ENCODE measurements at places on chromosomes 7 and 10.

DNA sequence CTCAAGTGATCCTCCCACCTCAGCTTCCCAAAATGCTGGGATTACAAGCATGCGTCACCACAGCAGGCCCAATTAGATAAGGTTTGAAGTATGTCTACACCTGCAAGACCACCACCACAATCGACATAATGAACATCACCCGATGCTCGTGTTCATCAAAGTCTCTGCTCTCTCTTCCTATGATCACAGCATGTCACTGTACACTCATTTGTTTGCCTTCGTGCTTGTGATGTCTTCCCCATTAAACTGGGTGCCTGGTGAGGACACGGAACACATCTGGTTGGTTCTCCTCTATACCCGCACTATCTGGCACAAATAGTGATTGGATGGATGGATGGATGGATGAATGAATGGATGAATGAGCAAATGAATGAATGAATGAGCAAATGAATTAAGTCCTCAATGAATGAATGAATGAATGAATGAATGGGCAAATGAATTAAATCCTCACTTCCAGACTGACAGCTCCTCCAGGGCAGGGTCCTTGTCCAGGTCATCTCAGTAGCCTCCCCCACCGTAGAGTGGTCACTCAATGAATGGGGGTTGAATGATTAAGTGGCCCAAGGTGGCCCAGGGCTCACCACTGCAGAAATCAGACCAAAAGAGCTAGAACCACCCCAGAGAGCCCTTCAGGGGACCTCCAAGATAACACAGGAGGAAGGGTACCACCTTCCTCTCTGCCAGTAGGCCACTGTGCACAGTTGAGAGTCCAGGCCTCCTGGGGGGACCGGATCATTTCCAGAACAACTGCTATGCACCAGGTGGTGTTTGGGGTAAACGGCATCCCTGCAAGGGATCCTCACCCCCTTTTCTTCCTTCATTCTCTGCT lies 101.9 kb upstream of the TNRC18 start:
- H3K27ac ChIP-seq, result peak overlapping the region; percentile 8
- no peak overlapping the region for H3K4me3 ChIP-seq
- H3K36me3 ChIP-seq, result peaks cover 18% of the 10 kb centered on the region
- peaks cover 10% of the 10 kb centered on the region for H3K4me1 ChIP-seq
- no peaks in the 10 kb centered on the region for H3K27me3 ChIP-seq

DNA sequence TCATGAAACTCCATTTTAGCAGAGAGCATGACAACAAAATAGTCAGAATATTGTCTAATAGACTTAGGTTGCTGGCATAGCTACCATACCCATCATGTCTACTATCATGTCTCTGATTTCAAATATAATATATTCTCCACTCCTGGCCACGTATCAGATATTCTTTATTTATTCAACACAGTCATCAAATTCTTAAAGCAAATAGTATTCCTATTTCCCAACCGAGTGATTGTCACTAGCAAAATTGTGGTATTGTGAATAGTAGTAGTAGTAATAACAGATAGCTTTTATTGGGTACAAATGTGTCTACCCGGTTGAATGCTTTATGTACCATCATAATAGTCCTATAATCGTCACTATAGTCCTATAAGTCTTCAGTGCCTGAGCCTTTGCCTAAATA lies 918.6 kb downstream of the KCNMA1 start:
- H3K4me1 ChIP-seq, result no peaks in the 10 kb centered on the region
- H3K27me3 ChIP-seq, result no peaks in the 10 kb centered on the region
- no peak overlapping the region for H3K27ac ChIP-seq
- no peak overlapping the region for H3K4me3 ChIP-seq

DNA sequence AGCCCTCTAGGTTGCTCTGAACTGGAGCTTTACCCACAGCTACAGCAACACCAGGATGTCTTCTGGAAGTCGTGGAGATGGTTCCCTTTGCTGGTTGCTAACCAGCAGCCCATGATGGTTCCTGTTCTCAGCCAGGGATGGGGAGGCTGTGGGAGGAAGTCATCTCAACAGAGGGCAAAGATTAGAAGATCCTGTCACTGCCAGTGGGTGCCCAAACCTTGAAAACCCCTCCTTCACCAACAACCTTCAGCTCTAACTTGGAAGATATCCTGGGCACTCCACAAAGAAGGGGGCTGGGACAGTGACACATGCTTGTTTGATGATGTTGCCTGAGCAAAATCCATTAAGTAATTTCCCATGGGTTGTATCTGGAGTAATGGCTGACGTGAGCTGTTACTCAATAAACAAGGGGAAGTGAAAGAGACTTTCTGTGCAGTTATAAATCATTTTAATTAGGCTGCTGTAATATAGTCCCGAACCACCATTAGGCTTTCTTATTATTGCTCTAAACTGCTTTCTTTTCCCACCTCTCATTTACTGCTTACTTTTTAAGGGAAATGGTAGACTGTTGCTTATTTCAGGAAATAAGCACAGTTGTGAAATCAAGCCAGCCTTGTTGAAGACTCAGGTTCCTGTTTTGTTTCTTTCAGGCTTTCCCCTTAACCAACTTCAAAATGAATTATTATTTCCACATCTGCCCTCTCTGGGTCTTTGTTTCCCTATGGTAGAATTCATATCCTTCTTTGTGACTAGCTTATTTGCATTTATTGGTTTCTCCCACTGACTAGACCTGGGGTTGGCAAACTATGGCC lies 124.8 kb downstream of the PPP1R17 start:
- H3K27me3 ChIP-seq, result no peaks in the 10 kb centered on the region
- no peaks in the 10 kb centered on the region for H3K36me3 ChIP-seq

DNA sequence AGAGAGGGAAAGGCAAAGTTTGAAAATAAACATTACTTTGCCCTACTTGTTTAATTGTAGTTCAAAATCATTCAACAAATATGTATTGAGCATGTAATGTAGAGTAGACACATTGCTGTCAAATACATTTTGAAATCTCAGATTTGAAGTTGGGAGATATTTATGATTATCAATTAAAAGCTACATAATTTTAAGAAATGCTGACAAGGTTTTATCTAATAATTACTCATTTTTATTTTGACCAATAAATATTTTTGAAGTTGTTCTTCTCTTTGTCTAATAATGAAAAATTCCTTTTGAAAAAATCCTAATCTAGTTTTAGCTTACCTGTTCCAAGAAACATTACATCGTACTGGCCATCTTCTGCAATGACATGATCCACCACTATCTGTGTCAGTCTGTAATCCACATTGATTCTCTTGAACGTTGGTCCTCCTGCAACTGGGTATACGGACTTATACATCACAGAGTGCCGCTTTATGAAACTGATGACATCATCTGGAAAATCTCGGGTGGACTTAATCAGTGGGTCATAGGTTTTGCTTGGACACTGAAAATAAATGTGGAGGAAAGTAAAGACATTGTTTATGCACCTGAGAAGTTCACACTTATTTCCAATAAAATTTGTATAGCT lies 164.7 kb downstream of the SEMA3D start:
- no peak overlapping the region for H3K4me3 ChIP-seq
- H3K36me3 ChIP-seq, result no peaks in the 10 kb centered on the region
- no peak for DNase-seq
- H3K27me3 ChIP-seq, result no peaks in the 10 kb centered on the region

DNA sequence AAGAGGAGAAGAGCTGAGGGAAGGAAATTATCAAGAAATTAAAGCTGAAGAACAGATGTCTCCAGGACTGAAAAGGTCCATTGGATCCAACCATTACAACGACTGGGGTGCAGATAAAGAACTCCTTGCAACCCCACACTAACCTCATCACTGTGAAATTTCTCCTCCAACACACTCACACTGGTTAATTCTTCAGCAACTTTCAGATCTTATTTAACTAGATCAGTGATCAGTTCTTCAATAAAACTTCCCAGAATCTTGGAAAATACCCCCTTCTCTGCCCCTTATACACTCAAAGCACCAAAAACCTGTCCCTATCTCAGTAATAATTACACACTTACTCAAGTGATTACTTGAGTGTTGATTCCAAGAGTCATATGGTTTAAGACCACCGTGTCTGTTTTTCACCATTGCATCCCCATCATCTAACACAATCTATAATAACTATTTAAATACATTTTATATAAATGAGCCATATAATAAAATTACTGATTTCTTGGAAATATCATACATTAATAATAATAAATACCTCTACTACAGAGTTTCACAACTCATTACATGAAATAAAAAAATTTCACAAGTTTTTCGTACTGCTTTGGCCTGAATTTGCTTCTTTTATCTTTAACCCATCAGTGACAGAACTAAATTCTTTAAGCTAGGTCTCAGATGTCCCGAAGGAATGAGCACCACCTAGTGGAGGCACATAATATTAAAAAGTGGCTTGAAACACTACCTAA lies 123.7 kb downstream of the MPP7 start:
- H3K36me3 ChIP-seq, result no peaks in the 10 kb centered on the region
- no peak overlapping the region for H3K4me3 ChIP-seq
- H3K4me1 ChIP-seq, result peaks cover 17% of the 10 kb centered on the region
- peak overlapping the region; percentile 67 for H3K27ac ChIP-seq
- H3K27me3 ChIP-seq, result no peaks in the 10 kb centered on the region

- no peaks in the 10 kb centered on the region for H3K36me3 ChIP-seq
- no peak overlapping the region for H3K27ac ChIP-seq
- no peak for DNase-seq
- H3K4me3 ChIP-seq, result no peak overlapping the region
Observed at GRCh38 chr10:124570646-124571045, 109.0 kb downstream of the LHPP start.

- no peaks in the 10 kb centered on the region for H3K27me3 ChIP-seq
- H3K4me3 ChIP-seq, result no peak overlapping the region
- no peaks in the 10 kb centered on the region for H3K36me3 ChIP-seq
- H3K27ac ChIP-seq, result no peak overlapping the region
- no peaks in the 10 kb centered on the region for H3K4me1 ChIP-seq
Observed at GRCh38 chr10:90964781-90965465, 44.0 kb upstream of the ANKRD1 start.

DNA sequence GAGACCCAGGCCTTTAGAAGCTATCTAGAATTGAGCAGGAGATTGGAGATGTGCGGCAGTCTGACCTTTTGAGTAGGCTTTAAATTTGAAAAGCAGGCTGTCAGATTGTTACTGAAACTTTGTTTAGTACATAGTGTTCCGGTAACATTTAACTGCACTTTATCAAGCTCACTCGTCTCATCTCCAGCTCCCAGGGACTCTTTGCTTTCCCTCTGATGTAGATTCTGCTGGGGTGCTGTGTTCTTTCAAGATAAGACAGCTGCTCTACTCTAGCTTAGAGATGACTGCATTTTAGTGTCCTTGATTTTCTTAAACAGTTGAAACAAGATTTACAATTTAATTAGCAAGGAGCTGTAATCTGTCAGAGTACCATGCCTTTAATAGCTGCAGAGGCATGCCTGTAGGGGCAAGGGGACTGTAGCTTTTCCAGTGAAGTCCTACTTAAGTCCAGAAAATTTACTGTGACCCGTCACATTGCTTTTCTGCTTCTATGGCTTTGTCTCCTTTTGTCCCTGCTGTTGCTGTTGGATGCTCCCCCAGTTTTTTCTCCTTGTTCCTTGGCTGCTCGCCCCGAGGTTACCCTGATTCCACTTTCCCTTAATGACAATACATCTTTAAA lies 56.4 kb upstream of the MTPN start:
- H3K36me3 ChIP-seq, result no peaks in the 10 kb centered on the region
- H3K27ac ChIP-seq, result no peak overlapping the region
- no peaks in the 10 kb centered on the region for H3K27me3 ChIP-seq
- DNase-seq, result no peak
- peaks cover 10% of the 10 kb centered on the region for H3K4me1 ChIP-seq

DNA sequence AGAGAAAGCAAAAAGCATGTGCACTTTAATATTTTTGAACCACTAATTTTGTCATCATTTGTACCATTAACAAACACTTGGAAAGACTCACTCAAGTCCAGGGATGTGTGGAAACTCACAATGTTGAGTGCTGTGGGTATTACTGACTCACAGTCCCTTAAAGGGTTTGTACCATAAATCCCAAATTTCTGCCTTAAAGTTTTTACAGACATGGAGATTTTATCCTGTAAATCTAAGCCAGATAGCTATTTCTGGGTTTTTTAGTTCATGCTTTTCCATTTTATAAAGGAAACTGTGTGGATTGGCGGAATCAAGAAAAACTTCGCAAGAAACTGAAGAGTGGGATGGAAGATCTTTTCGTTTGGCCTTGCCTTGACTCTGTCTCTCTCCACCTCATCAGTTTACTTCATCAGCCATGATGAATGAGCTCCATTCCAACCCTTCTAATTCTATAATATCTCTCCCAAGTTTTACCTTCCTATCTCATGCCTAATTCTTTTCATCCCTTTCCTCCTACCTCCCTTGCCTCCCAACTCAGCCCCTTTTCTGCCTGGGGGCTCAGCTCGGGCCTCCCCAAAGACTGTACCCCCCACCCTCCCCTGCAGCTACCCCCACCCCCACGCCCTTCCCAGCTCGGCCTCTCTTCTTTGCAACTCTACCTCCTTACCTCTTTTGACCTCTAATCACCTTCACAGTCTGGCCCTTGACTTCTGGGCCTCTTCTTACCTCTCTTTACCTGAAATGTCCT lies 218.5 kb upstream of the MKLN1 start:
- peak overlapping the region; percentile 92 for H3K27ac ChIP-seq
- peaks cover 42% of the 10 kb centered on the region for H3K4me1 ChIP-seq
- peak overlapping the region; percentile 94 for H3K4me3 ChIP-seq
- no peaks in the 10 kb centered on the region for H3K27me3 ChIP-seq
- peak; percentile 34 for DNase-seq

GRCh38 chr10:78148216-78148960 lies 114.7 kb downstream of the RPS24 start:
- no peak overlapping the region for H3K4me3 ChIP-seq
- no peak overlapping the region for H3K27ac ChIP-seq
- peaks cover 15% of the 10 kb centered on the region for H3K4me1 ChIP-seq
- DNase-seq, result no peak

DNA sequence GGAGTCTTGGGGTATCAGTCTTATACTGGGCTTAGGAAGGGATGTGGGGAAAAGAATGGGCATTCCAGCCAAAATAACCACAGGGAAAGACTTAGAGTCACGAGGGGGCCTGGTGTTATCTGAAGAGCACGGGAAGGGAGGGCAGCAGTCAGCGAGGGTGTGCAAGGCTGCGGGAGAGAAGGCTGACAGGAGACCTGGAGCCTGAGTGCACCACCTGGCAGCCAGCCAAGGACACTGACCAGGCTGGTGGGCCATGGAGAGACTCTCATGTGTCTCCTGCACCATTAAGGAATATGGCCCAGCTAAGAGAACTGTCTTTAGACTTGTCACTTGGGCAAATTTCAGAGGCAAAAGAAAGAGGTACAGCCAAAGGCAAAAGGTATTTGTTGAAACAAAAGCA lies 69.6 kb downstream of the PKD1L1 start:
- no peak overlapping the region for H3K27ac ChIP-seq
- H3K4me1 ChIP-seq, result no peaks in the 10 kb centered on the region
- H3K36me3 ChIP-seq, result no peaks in the 10 kb centered on the region
- H3K4me3 ChIP-seq, result no peak overlapping the region
- H3K27me3 ChIP-seq, result no peaks in the 10 kb centered on the region
- no peak for DNase-seq
